ENCODE measurements at places on chromosomes 16 and 17. TPM values are rescaled to one million over a fixed set of nuclear protein-coding genes. Genes with fewer than 3 reads are reported as not detected.
A peak's percentile ranks its signal among the peaks of the same experiment; 100 is the strongest.

Gene KRTAP2-1
- total RNA-seq, result not detected

DNA sequence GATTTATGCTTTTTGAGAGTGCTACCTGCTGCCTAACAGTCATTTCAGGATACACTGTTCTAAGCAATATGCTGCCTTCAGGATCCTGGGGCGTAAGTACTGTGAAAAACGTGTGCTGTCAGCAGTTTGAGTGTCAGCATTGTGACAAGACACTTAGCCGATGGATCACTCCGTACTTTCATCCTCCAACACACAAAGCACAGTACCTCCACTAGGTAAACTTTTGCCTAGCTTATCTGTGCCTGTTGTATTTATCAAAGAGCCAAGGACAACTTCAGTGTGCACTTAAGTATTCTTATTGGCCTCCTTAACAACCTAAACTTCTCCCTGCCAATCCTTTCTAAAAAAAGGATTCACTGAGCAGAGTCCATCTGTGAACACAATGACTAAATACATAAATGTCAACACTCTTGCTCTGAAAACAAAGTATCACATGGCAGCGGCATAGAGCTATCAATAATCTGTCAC, 33.8 kb upstream of the PHLPP2 start:
- DNase-seq, result no peak

DNA sequence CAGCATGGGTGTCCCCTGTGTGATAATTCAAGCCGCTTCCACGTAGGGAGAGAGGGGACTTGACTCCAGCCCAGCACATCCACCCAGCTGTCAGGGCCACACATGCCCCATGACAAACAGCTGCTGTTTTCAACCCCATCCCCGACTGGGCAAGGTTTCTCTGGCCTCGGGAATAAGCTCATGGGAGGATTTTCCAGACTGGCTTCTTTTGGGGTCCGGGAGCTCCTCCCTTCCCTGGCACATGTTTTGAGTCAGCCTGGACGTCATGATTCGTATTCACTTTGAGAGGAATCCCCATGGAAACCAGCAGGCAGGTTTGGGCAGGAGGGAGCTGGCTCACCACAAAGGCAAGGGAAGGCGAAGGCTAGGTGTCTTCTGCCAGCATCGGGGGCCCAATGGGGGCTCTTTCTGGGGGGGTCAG, 156.4 kb downstream of the CMIP start:
- no peak for DNase-seq

DNA sequence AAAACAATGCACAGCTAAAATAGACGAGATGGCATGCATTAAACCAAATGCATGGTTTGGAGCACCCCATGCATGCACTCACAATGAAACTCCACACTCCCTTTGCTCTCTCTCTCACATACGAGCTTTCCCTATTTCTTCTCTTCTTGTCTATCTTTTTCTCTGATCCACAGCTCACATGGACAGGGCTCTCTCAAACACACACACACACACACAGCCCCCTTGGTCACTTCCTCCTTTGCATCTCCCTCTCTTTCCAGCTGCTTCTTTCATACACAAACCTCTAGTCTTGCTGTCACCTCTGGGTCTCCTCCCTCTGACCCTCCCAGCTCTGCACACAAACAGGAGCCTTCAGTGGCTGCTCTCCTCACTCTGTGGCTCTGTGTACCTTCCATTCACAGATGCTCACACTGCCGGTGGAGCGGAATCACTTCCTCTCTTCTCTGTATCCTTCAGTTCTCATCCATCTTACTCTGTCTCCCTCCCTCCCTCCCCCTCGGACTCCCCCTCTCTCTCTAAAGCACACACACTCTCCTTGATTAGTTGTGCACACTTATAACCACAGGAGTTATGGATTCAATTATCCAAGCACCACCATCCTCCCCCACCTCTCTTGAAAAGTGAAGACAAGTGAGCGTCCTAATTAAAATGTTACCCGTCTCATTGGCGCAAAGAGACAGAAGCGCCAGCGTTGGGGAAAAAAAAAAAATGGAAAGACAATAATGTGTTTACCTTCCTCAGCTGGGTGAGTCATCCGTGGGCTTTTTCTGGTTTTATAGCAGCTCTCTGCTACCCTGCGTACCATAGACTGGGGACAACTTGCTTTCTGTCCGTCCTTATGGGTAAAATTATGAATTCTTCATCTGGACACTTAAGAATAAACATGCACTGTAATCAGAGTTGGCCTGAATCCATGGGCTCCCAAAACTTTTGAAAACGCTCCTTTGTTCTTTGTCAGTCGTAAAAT, 90.8 kb downstream of the SHISA6 start:
- DNase-seq, result no peak

- no peak for DNase-seq
These were observed 3.9 kb downstream of the CTRB2 start for GRCh38 chr16:75203096-75203495.

DNA sequence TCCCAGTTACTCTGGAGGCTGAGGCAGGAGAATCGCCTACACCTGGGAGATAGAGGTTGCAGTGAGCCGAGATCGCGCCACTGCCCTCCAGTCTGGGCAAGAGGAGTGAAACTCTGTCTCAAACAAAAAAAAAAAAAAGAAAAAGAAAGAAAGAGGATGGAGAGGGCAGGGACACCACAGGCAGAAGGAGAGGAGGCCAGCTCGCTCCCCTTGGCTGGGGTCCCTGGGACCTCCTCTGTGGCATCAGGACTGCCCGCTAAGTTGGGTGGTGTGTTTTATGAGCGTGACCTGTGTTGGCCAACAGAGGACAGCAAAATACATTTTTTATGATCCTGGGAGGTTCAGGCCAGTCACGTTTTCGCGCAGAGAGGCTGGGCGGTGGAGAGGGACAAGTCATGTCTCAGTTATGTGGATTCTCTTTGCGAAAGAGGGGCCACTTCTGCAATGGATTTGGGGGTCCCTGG, 229.6 kb downstream of the MRTFB start:
- DNase-seq, result peak; percentile 76
